Activated naive CD4-positive, alpha-beta T cell (primary cell): ENCODE measurements at places on chromosomes 7 and 10.

- DNase-seq: no peak
Observed at GRCh38 chr7:143419880-143420279, 11.2 kb upstream of the EPHA1 start.

DNA sequence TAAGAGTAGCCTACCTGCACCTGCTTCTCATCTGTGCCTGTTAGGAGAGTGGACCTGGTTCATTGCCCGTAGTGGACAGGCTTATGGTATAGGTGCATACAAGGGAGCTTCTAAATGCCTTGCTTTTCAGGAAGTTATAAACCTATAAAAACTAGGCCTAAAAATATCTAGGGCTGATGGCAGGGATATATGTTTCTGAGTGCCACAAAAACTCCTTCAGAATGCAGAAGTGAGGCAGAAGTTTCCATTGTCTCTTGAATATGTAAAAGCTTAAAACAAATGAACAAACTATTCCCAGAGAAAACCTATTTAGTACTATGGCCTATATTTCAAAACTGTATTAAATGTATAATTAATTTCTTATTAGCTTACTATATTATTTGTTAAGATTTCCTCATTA is 91.8 kb downstream of the RNLS start:
- DNase-seq: no peak

- DNase-seq: no peak
Observed at GRCh38 chr7:29839302-29839701, 33.0 kb downstream of the WIPF3 start.

GRCh38 chr10:22505911-22506685 is 160.8 kb downstream of the SPAG6 start:
- DNase-seq: no peak

- no peak for DNase-seq
Observed at GRCh38 chr7:156184164-156184563, 371.9 kb upstream of the SHH start.

GRCh38 chr10:67520924-67521520 is 175.0 kb downstream of the CTNNA3 start:
- DNase-seq: no peak
